ENCODE measurements at places on chromosomes 12 and 14. TPM values are rescaled to one million over a fixed set of nuclear protein-coding genes. Genes with fewer than 3 reads are reported as not detected.
A peak's percentile ranks its signal among the peaks of the same experiment; 100 is the strongest.

- no peak for DNase-seq
Measured at GRCh38 chr12:19657732-19658130, 218.4 kb downstream of the AEBP2 start.

Gene SERPINA12
- not detected for total RNA-seq

DNA sequence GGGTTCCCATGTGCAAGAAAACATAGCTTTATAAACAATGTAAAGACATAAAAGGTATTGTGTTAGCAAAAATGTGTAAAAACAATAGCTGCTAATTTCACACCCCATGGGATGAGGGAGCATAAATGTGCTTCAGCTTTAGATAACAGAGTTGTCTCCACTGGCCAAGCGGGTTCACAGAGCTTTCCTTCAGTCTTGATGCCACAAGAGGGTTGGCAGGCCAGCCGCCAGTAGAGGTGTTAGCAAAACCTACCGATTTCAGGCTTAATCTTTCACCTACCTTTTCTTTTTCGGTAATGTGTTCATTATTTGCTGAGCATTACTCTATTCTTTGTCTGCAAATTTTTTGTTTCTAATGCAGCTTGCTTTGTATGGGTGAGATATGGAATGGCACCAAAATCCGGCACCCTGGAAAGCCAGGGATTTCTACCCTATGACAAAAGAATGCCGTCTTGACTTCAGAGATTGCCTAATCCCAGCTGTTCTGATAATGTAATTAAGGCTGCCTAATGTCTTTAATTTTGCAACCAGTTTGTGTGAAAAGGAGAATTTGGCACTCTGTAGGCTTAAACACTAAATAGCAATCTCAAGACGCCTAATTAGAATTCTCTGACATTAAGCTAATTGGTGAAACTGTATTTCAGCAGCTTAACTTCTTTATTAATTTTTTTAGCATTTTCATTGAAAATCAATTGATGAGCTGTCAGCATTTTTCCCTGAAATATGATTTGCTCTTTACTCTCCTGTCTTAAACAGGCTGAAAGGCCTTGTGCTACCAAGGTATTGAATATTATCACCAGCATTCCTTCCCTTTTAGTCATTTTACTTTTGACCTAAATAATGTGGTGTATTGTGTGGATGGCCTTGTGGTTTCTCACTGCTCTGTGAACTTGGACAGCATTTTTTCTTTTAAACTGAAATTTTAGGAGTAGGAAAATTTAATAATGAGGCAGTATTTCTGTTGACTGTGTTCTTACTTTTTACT, 60.7 kb downstream of the POLR3B start:
- DNase-seq = peak; percentile 60

- DNase-seq = no peak
Measured at GRCh38 chr14:99177046-99177655, 94.8 kb downstream of the BCL11B start.

DNA sequence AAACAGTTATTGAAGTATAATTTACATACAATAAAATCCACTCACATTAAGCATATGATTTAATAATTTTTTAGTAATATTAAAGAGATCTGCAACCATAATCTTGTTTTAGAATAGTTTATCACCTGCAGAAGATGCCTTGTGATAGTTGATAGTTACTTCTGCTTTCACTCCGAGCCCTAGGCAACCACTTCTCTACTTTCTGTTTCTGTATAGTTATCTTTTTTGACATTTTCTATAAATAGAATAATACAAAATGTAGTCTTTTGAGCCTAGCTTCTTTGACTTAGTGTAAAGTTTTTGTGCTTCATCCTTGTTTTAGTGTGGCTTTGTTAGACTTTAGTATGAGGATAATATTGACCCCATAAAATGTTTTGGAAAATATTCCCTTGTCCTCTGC, 111.0 kb downstream of the MNAT1 start:
- no peak for DNase-seq

DNA sequence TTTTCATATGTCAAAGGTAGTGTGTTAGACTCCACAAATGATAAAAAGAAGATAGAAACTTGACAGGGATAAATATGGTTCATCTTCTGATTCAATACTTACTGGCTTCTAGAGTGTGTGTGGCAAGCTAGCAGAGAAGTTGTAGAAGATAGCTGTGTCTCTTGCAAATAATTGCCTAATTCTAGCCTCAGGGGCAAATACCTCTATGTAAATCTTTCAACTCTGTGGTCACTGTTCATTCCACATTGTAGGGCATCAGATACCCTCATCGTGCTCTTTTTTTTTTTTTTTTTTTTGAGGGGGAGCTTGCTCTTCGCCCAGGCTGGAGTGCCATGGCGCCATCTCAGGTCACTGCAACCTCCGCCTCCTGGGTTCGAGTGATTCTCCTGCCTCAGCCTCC, 1.7 kb downstream of the OLR1 start:
- DNase-seq = peak; percentile 82

GRCh38 chr12:123483602-123484248, 25.8 kb downstream of the SNRNP35 start:
- no peak for DNase-seq

GRCh38 chr12:9668161-9669018, 1.1 kb upstream of the CLEC2D start:
- peak; percentile 32 for DNase-seq

Gene CALM1
- total RNA-seq = 286 TPM

DNA sequence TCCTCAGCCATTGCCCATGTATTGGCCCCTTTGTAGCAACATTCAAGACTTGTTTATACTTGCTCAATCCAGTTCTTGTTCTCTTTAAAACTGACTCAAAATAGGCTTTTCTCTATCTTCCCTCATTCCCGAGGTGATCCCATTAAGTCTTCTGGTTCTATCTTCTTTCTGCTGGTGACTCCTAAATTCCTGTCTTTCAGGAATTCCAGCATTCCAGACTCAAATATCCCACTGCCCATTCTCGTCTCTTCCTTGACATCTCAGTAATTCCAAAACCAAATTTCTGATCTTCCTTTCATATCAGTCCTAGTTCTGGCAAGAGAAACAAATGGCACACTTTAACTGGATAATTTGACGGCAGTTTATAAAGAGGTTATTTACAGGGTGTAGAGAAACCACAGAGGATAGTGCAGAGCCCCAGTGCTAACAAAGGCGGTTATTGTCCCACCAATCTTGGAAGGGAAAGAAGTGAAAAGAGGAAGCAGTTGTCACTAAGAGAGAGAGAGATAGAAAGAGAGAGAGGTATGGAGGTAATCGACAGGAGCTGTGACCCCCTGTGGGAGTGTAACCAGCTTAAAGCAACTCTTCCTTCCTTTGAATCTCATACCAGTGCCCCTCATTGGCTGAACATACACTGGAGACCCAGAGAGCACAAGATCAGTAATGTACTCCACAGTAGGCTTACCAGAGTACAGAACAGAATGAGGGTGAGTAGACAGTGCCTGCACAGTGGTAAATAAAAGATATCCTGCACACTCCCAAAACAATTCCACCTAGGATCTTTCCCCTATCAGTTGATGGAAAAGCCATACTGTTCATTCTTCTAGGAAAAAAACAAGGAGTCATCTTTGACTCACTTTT, 177.6 kb upstream of the LMNTD1 start:
- DNase-seq = no peak

Gene PSMD9
- total RNA-seq = 35.1 TPM

Gene PITPNM2
- 4.2 TPM for total RNA-seq

DNA sequence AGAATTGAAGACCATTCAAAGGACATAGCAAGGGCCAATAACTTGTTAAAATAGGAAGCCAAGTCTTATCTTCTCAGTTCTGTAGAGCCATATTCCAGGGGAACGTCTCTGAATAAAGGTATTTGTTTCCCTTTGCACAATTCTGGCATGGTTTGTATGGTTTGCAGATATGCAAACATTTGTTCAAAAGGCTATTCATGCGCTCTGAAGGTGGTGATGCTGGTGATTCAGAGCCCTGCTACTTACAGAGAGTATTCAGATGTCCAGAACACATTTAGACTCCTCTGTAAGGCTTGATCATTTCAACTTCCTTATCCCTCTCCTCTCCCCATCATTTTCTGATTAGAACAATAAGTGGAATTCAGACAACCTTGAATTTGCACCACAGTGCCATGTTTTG, 35.9 kb downstream of the SLC4A8 start:
- DNase-seq = no peak

Gene SYCP3
- under 0.01 TPM for total RNA-seq

GRCh38 chr12:46663318-46663717, 162.5 kb downstream of the SLC38A4 start:
- DNase-seq = no peak

DNA sequence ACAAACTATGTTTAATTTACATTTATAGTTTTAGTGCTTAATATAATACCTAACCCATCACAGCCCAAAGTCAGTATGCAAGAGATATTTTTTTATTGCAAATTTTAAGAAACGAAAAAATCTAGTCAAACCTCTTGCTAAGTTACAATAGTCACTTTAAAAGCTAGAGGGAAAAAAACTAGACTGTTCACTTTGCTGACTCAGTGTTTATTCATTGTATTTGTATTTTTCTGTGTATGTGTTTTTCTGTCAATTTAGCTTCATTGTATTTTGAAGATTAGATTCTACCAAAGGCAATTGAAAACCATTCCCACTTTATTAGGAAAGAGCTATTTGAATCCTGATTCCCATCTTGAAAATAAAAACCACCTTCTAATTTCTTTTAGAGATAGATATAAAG, 891.5 kb downstream of the SLC16A7 start:
- DNase-seq = no peak

DNA sequence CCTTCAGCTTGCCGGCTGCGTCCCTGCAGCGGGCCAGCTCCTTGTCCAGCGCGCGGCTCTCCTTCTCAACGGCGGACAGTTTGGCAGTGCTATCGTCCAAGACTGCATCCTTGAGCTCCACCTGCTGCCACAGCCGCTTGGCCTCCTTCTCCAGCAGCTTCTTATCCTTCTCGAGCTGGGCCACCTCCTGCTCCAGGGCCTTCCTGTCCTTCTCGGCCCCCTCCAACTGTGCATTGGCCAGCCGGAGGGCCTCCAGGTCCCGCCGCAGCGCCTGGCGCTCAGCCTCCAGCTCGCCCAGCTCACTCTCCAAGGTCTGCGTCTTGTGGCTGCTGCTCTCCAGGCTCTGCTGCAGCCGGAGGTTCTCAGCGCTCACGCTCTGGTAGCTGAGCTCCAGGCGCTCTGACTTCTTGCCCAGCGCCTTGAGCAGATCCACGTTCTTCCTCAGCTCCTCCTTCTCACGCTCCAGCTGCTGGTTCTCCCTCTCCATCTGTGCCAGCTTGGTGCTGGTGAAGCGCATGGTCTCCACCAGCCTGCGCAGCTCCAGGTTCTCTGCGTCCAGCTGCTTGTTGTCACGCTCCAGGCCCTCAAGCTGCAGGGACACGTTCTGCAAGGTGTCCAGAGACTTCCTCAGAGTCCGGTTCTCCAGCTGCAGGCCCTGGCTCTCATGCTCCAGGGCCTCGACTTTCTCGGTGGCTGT, 68.8 kb upstream of the GPR68 start:
- DNase-seq = no peak

- DNase-seq = no peak
Measured at GRCh38 chr12:64587447-64587846, 22.8 kb upstream of the RASSF3 start.

Gene NRXN3
- 7.3 TPM for total RNA-seq

- DNase-seq = peak; percentile 12
Measured at GRCh38 chr12:123744836-123745235, 17.3 kb upstream of the DNAH10 start.

- DNase-seq = no peak
Measured at GRCh38 chr12:19872621-19873540, 433.6 kb downstream of the AEBP2 start.

Gene KRT83
- total RNA-seq = not detected

- no peak for DNase-seq
Measured at GRCh38 chr12:131511391-131511802, 199.5 kb upstream of the SFSWAP start.

Measured in fibroblast of villous mesenchyme (primary cell).